ENCODE measurements at places on chromosomes 7 and 10. TPM values are rescaled to one million over a fixed set of nuclear protein-coding genes. Genes with fewer than 3 reads are reported as not detected.

GDF10 gene
- total RNA-seq: under 0.01 TPM

DNA sequence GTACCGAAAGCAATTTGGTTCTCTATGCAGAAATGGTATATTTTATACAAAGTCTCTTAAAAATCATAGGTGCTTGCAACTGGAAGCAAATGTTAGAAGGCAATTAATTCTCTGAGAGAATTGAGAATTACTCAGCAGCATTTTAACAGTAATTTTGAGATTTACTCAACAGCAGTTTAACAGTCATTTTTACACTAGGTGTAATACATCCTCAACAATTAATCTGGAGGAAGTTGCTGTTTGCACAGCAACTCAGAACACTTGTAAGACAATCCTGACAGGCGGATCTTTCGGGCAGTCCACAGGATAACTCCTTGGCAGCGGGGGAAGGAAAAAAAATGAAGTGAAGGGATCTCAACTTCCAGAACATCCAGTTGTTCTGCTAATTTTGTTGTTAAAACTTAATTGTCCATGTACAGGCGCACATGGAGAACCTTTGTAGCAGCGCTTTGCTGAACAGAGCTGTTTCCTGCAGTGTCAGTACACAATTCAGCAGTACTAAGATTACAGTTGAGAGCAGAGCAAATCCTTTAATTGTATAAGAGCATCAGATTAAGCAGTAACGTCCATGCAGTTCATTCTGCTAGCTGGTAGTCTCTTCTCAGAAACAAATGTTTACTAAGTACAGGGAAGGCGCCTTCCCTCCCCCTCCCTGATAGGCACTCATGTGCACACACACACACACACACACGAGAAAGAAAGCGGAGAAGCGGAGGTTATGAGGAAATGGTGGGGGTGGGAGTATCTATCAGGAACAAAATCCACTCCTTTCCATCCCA, 43.8 kb downstream of the ENO4 start:
- no peaks in the 10 kb centered on the region for H3K36me3 ChIP-seq
- DNase-seq: peak; percentile 4
- no peak overlapping the region for H3K27ac ChIP-seq
- peaks cover 11% of the 10 kb centered on the region for H3K4me1 ChIP-seq
- no peaks in the 10 kb centered on the region for H3K27me3 ChIP-seq
- no peak overlapping the region for H3K4me3 ChIP-seq

GRCh38 chr7:20510573-20510900, 104.9 kb upstream of the ABCB5 start:
- DNase-seq: no peak
- no peaks in the 10 kb centered on the region for H3K27me3 ChIP-seq
- H3K4me1 ChIP-seq: no peaks in the 10 kb centered on the region

CPN1 gene
- total RNA-seq: not detected

GRCh38 chr7:137592232-137592896, 248.8 kb upstream of the PTN start:
- peak overlapping the region; percentile 9 for H3K27ac ChIP-seq
- peaks cover 11% of the 10 kb centered on the region for H3K4me1 ChIP-seq
- peak; percentile 38 for DNase-seq
- H3K27me3 ChIP-seq: no peaks in the 10 kb centered on the region
- H3K4me3 ChIP-seq: no peak overlapping the region

DNA sequence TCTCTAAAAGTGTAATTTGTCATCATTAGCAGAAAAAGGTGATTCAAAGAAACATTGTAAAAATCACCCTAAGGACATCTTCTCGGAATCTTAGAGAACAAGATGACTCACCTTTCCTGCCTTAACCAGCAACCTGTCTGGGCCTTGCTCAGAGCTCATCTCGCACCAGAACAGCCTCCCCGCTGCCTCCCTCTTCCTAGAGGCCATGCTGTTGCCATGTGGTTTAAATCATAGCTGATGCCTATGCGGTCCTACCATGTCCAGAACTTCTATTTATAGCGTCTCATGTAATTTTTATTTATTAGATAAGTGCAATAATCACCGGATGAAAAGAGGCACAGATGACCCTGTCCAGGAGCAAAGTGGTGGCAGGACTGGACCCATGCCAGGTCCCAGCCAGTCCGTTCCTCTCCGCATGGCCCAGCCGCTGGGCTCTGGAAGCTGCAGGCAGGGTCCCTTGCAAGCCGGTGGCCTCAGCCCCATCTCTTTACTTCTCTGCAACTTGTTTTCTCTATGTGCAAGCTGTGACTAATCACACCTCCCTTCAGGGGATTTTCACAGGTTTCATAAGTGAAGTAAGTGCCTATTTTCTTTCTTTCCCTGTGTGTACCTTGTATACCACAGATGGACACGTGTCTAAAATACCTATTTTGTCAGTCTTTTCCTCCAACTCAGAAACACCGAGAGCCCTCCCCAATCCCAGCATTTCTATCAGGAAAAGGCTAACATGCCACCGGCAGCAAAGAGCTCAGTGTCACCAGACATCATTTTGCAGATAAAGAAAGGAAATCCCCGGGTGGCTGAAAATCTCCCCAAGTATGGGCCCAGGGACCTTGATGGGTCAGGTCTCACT, 27.1 kb downstream of the KLF6 start:
- H3K4me3 ChIP-seq: no peak overlapping the region
- no peaks in the 10 kb centered on the region for H3K27me3 ChIP-seq
- no peak overlapping the region for H3K27ac ChIP-seq

NEUROD6 gene
- not detected for total RNA-seq

SPDYE16 gene
- 0.36 TPM for total RNA-seq

- peak overlapping the region; percentile 93 for H3K27ac ChIP-seq
- no peaks in the 10 kb centered on the region for H3K36me3 ChIP-seq
- H3K27me3 ChIP-seq: no peaks in the 10 kb centered on the region
- no peak for DNase-seq
- H3K4me3 ChIP-seq: no peak overlapping the region
- peaks cover 55% of the 10 kb centered on the region for H3K4me1 ChIP-seq
Measured at GRCh38 chr7:92750447-92750839, 85.9 kb downstream of the CDK6 start.

DNA sequence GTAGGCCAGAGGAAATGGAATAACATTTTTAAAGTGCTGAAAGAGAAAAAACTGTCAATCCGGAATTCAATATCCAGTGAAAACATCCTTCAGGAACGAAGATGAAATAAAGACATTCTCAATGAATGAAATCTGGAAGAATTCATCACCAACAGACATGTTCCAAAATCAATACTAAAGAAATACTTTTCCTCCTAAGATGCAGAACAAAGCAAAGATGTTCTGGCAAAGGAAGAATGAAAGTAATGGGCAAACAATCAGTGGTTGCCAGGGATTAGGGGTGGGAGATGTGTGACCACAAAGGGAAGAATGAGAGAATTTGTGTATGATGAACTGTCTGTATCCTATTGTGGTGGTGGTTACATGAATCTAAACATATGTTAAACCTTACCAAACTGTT, 52.8 kb upstream of the EEPD1 start:
- H3K36me3 ChIP-seq: no peaks in the 10 kb centered on the region
- no peaks in the 10 kb centered on the region for H3K27me3 ChIP-seq
- peaks cover 11% of the 10 kb centered on the region for H3K4me1 ChIP-seq
- no peak overlapping the region for H3K27ac ChIP-seq
- no peak overlapping the region for H3K4me3 ChIP-seq

FAM131B gene
- 1.2 TPM for total RNA-seq

DNA sequence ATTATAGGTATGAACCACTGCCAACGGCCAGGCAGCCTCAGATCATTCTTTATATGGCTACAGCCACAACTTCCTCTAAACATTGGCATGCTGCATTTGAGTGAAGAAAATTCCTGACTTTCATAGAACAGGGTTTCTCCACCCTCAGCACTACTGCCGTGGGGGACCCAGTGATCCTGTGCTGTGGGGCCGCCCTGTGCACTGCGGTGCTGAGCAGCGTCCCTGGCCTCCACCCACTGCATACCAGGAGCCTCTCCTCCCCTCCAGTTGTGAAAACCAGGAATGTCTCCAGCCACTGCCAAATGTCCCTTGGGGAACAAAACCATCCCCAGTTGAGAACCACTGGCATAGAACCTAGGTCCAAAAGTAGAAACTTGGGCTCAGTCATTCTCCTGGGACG, 15.8 kb downstream of the CNPY1 start:
- H3K27ac ChIP-seq: no peak overlapping the region
- H3K4me3 ChIP-seq: no peak overlapping the region
- peaks cover 4% of the 10 kb centered on the region for H3K4me1 ChIP-seq
- no peaks in the 10 kb centered on the region for H3K36me3 ChIP-seq
- DNase-seq: no peak

SFR1 gene
- 9.7 TPM for total RNA-seq
